NCI-H1417 treated with DMSO at 0.1 percent for 48 hours (cell line): ENCODE measurements at places on chromosomes 1 and 21.

DNA sequence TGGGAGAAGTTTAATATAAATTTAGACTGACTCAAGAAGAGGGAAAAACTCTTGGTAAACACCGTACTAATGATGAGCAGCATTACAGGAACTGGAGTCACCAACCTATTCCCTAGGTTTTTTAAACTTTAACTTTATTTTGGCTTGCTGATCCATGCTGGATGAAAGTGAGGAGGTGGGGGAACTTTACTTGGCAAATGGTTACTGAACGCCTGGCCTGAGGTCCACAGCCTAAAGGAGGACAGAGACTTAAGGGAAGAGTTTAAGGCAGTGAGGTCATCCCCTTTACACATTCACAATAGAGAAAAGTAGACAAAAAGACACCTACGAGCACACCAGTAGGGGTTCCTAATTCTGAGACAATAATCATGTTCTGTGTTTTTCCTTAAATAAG lies 25.6 kb upstream of the A3GALT2 start:
- no peak for DNase-seq

GRCh38 chr1:209655411-209656231 lies 3.4 kb upstream of the LAMB3 start:
- DNase-seq = no peak

DNA sequence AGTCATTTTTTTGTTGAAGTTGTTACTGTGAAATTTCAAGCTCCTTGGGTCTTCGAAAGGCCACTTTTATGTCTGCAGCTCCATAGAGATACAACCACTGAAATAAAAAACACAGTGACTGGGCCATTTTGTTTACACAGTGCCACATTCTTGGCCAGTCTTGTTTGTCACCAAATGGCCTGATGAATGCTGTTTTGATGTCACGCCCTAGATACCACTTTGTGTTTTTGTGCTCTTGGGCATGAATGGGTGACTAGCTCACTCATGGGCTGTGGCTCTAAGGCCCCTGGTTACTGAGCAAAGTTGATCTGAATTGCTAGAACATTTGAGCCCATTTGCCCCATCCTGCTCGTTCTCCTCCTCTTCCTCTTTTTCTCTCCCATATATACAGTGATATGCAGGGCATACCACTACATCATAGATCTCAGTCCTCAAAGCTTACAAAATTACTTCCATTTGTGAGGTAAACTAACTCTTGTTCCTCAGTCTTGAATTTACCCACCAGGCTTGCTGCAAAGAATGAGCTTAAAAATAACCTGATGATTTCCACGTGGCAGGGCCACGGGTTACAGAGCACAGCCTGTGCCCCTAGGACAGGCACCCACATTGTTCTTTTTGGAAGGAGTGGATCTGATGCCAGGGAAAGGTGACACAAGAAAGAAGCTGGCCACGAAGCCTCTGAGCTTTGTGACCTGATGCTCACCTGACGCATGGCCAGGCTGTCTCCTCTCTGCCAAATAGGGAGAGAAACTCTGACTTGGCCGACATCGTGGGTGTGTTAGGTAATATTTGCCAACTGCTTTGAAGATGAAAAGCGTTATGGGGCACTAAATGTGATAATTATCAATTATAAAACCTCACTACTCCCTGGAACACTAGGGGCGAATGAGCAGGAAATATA lies 92.4 kb downstream of the RUNX1 start:
- no peak for DNase-seq

DNA sequence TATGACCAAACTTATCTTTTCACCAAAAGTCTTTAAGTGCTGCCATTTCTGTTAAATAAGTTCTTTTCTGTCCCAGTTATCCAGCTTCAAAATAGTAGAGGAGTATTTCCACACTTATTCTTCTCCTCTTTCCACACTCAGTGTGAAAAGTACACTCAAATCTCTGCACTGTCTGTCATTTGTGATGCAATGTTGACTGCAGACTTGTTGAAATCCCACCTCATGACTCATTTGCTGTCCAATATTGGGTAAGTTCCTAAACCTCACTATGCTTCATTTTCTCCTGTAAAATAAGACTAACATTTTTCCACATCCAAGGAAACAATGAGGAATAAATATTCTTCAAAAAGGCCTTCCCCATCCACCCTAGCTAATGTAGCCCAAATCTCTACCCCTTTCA lies 17.5 kb downstream of the LRRIQ3 start:
- no peak for DNase-seq

GRCh38 chr1:15282810-15283474 lies 35.9 kb downstream of the FHAD1 start:
- no peak for DNase-seq

DNA sequence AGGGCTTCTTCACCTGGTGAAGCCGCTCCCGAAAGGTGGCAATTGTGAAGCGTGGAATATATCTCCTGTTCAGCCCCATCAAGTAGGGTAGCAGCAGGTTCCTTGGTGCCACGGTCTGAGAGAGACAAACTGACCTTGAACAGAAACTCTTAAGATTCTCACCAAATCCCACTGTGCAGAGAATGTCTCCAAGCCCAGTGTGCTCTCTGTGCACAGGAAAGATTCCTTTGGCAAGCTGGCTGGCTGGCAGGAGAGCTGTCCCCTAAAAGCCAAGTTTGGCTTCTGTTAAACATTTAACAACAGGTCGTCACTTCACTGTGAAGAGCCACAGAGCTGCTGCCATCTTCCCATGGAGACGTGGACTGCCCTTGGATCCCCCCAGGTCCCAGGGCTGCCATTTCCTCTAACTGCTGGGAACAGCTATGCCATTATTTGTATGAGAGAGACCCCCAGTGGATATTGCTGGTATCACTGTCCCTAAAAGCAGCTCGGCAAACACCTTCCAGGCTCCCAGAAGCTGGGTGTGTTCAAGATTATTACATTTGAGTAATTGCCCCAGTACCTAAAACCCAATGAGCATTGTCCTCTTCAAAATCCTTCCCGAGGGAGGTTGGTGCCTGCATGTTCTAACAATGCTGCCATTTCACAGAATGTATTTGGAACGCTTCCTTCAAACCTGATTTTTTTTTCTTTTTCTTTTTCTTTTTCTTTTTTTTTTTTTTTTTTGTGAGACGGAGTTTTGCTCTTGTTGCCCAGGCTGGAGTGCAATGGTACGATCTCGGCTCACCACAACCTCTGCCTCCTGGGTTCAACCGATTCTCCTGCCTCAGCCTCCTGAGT lies 71.8 kb downstream of the CD58 start:
- DNase-seq = peak; percentile 45
